SK-N-DZ (cell line): ENCODE measurements at places on chromosomes 2 and 18.
A peak's percentile ranks its signal among the peaks of the same experiment; 100 is the strongest.

DNA sequence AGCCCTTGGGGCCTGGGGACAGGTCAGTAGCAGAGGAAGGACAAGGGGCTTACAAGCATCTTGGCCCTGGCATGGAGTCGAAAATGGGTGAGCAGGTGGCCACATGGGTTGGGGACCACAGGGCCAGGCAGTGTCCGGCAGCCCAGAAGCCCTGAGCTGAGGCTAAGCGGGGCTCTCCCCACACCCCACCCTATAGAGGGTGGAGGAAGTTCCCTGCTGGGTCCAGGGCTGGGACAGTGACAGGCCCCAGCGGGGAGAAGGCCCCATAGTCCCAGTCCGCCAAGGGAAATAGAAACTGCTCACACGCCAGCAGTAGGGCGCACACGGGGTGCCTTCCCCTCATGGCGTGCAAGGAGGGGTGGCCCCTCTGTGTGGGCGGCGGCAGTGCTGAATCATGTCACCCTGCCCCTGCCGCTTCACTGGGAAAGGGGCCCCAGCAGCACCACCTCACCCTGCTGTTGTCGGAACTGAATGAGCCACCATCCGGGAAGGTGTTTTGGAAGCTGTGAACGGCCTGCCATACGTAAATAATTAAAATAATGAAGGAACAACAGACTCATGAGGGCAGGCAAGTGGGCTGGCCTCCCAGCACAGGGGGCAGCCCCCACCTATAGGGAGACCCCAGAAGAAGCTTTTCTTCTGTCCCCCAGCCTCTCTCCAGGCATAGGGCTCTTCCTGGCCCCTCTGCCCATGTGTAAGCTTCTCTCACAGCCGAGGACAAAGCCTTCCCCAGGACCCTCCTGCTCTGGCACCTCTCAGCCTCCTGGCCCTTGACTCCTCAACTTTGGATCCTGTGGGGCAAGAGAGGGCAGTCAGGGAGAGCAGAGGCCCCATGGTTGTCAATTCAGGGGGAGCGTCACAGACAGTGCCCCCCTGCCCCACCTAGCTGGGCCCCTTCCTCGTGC lies 12.7 kb upstream of the DUSP2 start:
- DNase-seq, result no peak

DNA sequence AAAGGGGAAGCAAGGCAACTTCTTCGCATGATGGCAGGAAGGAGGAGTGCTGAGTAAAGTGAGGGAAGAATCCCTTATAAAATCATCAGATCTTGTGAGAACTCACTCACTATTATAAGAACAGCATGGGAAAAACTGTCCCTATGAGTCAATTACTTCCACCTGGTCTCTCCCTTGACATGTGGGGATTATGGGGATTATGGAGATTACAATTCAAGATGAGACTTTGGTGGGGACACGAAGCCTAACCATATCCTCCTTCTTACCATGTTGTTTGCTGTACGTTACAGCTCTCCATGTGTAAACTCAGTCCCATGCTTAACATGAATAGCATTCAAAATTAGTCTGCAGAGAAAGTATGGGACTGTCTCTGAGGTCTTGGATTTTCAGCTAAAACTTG lies 1096.8 kb upstream of the ACVR2A start:
- no peak for DNase-seq

GRCh38 chr2:55418072-55418471 lies 1.6 kb downstream of the CCDC88A start:
- DNase-seq, result no peak

- DNase-seq, result peak; percentile 47
These were observed 386.5 kb downstream of the DLGAP1 start for GRCh38 chr18:4068552-4069158.

DNA sequence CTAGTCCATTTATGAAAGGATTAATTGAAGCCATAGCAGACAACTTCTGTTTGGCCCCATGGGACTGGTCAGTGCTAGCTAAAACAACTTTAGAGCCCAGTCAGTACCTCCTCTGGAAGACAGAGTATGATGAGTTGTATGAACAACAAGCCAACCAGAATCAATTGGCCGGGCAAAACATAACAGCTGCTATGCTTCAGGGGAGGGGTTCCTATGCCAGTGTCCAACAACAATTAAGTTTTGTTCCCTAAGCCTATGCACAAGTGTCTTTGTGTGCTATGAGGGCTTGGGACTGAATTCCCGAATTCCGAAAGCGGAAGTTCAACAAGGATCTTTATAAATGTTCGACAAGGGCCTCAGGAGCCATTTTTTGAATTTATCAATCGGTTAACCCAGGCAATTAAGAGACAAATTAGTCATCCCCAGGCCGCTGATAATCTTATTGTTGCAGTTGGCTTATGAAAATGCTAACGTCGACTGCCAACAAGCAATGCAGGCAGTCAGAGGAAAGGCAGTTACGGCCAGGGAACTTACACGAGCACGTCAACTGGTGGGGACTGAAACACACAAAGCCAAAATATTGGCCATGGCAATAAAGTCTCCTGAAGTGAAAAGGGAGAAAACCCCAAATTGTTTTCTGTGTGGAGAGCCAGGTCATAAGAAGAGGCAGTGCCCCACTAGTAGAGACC lies 57.9 kb downstream of the ZNF638 start:
- DNase-seq, result no peak

DNA sequence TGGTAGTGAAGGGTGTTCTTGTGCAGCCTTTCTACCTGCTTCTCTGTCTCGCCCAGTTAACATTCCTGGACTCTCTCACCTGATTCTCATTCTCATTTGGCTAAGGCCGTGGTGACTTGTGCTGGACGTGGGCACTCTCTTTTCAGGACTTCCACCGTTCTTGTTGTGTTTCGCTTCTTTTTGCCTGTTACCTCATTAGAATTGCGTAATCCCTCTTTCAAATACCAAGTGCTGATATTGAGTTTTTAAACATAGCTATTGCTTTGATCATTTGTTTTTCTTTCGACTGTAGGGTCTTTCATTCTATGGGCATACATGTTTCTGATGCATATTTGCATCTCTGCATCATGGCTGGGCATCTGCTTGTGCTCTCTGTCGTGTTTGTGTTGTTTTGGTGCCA lies 287.0 kb downstream of the ALPK2 start:
- no peak for DNase-seq

DNA sequence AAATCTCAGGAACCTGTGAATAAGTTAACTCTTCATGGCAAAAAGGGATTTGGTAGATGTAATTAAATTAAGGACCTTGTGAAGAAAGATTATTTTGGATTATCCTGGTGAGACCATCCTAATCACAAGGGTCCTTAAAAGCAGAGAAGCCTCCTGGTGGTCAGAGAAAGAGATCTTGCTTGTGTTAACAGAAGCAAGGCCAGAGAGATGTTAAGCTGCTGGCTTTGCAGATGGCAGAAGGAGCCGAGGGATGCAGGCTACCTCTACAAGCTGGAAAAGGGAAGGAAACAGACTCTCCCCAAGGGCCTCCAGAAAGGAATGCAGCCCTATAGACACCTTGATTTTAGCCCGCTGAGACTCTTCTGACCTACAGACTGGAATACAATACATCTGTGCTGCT lies 197.0 kb downstream of the STK39 start:
- DNase-seq, result peak; percentile 28
